Activated T-helper 1 cell treated with anti-CD3 and anti-CD28 coated beads, Interleukin-12 subunit alpha, Interleukin-12 subunit beta, Interleukin-2, Interleukin-4 antibody, amounts not matched to agents 30 ng/mL and 10 ng/mL and 1 ng/mL, durations not matched to agents 14 hours and 24 hours and 36 hours (primary cell): ENCODE measurements at places on chromosomes 12 and 14. TPM values are rescaled to one million over a fixed set of nuclear protein-coding genes. Genes with fewer than 3 reads are reported as not detected.

- H3K4me1 ChIP-seq = peaks cover 38% of the 10 kb centered on the region
- H3K27me3 ChIP-seq = peaks cover 6% of the 10 kb centered on the region
- H3K27ac ChIP-seq = no peak overlapping the region
- DNase-seq = no peak
- peaks cover 10% of the 10 kb centered on the region for H3K36me3 ChIP-seq
- no peak overlapping the region for H3K4me3 ChIP-seq
These were observed 26.2 kb downstream of the MNAT1 start for GRCh38 chr14:60760644-60761364.

DNA sequence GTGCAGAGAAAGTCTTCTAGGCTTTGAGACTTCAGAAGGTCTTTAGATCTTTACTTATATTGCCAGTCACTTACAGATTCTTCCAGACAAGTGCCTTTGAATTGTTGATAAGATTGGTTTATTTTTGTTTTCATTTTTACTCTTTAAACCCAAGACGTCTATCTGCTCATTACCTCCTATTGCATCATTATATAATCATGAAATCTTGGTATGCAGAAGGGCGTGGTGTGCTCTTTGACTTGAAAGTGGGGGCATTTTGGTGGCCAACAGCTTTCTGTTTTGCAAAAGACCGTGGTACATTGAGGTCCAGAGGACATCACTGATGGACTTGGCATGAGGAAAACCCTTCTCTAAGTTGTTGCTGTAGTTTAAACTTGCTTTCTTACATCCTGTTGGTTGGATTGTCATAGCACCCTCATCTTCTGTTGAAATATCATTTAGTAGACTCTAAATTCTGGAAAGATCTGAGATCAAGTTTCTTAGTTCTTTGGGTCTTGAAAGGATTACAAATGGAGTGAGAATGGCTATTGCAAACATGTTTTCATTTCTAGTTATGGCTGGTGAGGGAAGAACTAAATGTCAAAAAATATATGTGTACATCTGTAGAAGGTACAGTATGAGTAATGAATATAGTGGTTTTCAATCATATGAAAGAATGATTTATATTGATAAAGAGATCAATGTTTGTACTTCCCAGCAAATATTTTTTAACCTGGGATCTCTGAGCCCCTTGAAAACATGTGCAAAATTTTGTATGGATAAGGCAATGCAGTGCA, 441.8 kb downstream of the NRXN3 start:
- no peak overlapping the region for H3K4me3 ChIP-seq
- peaks cover 2% of the 10 kb centered on the region for H3K27me3 ChIP-seq
- no peak overlapping the region for H3K27ac ChIP-seq

DNA sequence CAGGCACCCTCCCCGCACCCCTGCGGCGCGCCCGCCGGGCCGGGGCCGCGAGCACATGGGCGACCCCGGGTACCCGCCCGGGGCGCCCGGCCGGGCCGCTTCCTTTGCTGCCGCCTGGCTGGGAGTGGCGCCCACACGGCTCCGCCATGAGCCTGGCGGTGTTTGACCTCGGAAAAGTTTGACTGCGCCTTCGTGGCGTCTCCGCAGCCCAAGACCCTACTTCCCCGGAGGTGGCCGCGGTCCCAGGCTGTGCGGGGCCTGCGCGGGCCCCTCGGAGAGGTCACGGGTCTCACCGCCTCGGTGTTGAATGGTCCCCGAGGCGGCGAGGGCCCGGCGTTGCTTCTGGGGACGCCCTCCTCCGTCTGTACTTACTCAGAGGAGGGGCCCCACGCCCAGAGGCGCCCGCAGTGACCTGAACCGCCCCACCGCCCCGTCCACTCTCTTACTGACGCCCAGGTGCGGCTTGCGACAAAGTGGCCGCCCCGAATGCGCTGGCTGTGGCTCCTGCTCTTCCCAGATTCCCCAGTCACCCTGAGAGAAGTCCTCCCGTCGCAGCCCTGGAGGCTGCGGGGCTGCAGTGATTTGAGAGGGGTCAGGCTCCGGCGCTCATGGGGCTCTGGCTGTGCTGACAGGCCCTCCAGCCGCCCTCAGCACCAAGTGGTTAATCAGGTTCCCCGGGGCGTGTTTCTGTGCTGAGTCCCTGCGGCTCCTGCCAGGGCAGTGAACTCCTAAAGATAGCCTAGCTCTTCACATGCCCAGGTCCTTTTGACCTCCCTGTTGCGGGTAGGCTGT, 5.8 kb downstream of the KMT5A start:
- H3K4me3 ChIP-seq = peak overlapping the region; percentile 89
- no peaks in the 10 kb centered on the region for H3K27me3 ChIP-seq
- H3K4me1 ChIP-seq = peaks cover 37% of the 10 kb centered on the region
- peak; percentile 12 for DNase-seq
- H3K27ac ChIP-seq = peak overlapping the region; percentile 71

DNA sequence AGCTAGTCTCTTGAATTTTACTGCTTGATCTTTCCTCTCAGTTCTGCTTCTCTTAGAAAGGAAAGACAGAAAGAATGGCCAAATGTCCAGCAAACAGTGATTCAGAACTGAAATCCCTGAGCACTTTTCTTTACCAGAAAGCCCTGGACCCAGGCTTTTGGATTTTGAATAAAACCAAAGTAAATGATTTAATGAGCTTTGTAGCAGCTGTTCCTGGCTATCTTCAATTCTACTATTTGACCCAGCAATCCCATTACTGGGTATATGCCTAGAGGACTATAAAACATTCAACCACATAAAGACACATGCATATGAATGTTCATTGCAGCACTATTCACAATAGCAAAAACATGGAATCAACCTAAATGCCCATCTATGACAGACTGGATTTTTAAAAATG, 187.2 kb downstream of the PRKD1 start:
- H3K27ac ChIP-seq = no peak overlapping the region
- no peak for DNase-seq
- no peaks in the 10 kb centered on the region for H3K27me3 ChIP-seq

DNA sequence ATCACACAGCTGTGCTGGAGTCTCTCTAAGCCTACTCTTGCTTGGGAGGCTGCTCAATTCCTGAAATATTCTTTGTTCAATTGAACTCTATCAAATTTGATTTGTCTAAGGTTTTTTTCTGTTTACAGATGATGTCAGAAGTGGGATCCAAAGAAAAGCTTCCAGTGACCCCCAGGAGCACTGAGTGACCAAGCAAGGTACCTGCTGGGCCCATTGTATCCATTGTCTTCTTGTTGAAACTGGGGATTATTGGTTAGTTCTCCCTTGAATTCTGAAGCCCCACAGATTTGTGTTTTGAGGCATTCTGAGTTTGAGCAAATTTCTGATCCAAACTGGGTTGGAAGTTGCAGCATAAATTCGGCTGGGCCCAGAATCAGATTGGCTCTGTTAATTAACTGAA, 64.6 kb downstream of the MYF5 start:
- H3K27me3 ChIP-seq = no peaks in the 10 kb centered on the region
- H3K4me3 ChIP-seq = no peak overlapping the region
- DNase-seq = no peak
- peaks cover 5% of the 10 kb centered on the region for H3K4me1 ChIP-seq
- H3K27ac ChIP-seq = no peak overlapping the region

DNA sequence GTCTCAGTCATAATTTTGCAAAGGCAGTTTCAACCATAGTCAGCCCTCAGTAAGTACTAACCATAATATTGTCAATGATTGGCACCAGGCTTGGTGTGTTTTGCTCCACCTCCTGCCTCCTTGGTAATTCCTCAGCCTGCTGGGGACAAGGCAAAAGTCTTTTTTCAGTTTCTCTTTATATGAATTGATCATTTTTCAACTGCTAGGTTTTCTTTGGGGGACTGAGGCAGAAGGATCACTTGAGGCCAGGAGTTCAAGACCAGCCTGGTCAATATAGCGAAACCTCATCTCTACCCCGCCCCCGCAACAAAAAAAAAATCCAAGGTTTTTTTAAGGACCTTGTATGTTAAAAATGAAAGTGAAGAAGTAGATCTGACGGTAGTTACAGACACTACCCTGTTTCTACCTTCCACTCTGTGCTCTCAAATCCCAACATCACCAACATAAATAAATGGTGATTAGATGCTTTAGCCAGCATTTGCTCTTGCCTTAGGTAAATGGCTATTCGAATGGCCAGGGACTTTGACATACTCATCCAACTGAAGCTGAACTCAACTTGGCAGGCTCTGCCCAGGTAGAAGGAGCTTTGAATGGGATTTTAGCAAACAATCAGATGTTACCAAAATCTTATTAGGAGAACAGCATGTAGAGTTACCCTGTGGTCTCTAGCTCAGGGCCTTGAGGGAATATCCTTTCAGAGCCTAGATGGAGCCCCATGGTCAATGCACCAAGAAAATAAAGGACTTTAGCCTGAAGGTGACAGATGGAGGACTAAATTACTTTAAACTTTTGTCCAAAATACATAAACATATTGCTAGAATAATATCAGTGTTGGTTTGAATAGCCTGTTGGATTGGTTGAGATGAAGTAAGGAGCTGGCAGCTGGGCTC, 126.9 kb upstream of the AMIGO2 start:
- no peak for DNase-seq
- peak overlapping the region; percentile 70 for H3K4me3 ChIP-seq
- no peaks in the 10 kb centered on the region for H3K27me3 ChIP-seq
- H3K36me3 ChIP-seq = peaks cover 58% of the 10 kb centered on the region
- peaks cover 65% of the 10 kb centered on the region for H3K4me1 ChIP-seq
- H3K27ac ChIP-seq = peak overlapping the region; percentile 85

- no peaks in the 10 kb centered on the region for H3K4me1 ChIP-seq
- H3K4me3 ChIP-seq = no peak overlapping the region
- H3K27me3 ChIP-seq = no peaks in the 10 kb centered on the region
- H3K27ac ChIP-seq = no peak overlapping the region
- H3K36me3 ChIP-seq = no peaks in the 10 kb centered on the region
- no peak for DNase-seq
These were observed 290.8 kb upstream of the NOVA1 start for GRCh38 chr14:26888592-26888991.

DNA sequence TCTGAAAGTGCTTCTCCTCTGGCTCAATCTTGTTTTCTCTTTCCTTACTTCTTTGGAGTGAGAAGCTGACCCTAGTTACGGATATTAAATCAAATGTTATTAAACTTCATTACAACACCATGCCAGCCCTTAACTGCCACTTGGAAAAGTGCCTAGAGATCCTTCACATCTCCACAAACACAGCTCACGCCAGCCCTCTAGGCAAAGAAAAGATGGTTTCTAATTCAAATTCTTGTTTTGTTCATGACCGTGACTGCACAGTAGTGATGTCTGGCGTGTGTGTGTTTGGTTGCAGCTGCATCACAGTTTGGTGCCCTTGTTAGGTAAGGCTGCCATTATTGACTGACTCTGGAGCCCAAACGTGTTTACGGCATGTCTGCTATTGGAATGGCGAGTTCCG, 113.0 kb downstream of the BEGAIN start:
- no peaks in the 10 kb centered on the region for H3K27me3 ChIP-seq
- peaks cover 9% of the 10 kb centered on the region for H3K4me1 ChIP-seq
- H3K4me3 ChIP-seq = no peak overlapping the region
- H3K27ac ChIP-seq = no peak overlapping the region
- H3K36me3 ChIP-seq = no peaks in the 10 kb centered on the region

GRCh38 chr14:61545726-61546455, 149.4 kb upstream of the HIF1A start:
- peak overlapping the region; percentile 40 for H3K27ac ChIP-seq
- no peak for DNase-seq
- peaks cover 58% of the 10 kb centered on the region for H3K36me3 ChIP-seq
- no peaks in the 10 kb centered on the region for H3K27me3 ChIP-seq
- H3K4me1 ChIP-seq = peaks cover 47% of the 10 kb centered on the region
- no peak overlapping the region for H3K4me3 ChIP-seq

GRCh38 chr14:45144658-45145057, 8.9 kb downstream of the FANCM start:
- H3K27ac ChIP-seq = peak overlapping the region; percentile 48
- no peak for DNase-seq
- H3K27me3 ChIP-seq = no peaks in the 10 kb centered on the region
- H3K36me3 ChIP-seq = peaks cover 21% of the 10 kb centered on the region
- H3K4me3 ChIP-seq = no peak overlapping the region

GRCh38 chr14:102043251-102044025, 43.4 kb downstream of the HSP90AA1 start:
- H3K36me3 ChIP-seq = peaks cover 65% of the 10 kb centered on the region
- H3K27me3 ChIP-seq = no peaks in the 10 kb centered on the region

- peaks cover 15% of the 10 kb centered on the region for H3K4me1 ChIP-seq
- no peaks in the 10 kb centered on the region for H3K36me3 ChIP-seq
- H3K27me3 ChIP-seq = no peaks in the 10 kb centered on the region
These were observed 119.8 kb upstream of the SFSWAP start for GRCh38 chr12:131591136-131591535.

DNA sequence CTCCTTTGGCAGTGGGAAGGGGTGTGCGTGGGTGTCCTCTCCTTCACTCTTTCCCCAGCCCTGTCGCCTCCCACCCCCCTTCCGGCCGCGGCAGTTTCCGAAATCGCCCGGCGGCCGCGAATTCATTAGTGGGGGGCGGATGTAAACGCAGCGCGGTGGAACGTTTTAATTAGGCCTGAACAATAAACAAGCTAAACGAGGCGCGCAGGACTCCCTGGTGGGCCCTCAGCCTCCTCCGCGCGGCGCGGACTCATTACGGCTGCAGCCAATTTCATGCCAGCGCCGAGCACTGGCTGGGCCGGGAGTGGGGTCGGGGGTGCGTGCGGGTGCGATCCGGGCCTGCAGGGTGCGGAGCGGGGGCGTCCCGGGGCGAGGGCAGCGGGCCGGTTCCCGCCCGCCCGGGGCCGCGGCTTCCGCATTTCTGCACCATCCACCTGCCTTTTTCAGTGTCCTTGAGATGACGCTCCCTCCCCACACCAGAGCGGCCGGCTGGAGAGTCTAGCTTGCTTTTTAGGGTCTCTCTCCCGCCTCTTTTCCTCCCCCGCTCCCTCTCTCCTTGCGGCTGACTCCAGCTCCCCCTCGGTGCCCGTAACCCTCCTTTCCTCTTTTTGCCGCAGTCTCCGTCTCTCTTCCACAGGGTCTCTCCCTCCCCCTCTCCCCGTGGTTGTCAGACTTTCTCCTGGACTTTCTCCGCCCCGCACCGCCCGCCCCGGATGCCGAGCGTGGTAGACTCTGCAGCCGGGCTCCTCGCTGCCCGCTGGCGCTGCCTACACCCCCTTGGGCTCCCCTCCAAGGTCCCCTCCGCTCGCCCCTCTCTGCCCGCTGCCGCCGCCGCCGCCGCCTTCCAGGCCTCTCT, at the start of gene CISTR:
CISTR (minus strand) TSS at position 644 of the 856 bp plus-strand sequence.
- H3K27ac ChIP-seq = peak within 1 kb of the TSS; percentile 24
- H3K4me3 ChIP-seq = no peak within 1 kb of the TSS
- no peaks in the 10 kb centered on the region for H3K27me3 ChIP-seq

FAM181A gene
- not detected in 2 replicates for total RNA-seq

NUAK1 gene
- total RNA-seq = 0.05 TPM in 1 of 2 replicates, not detected in the other

GZMH gene
- total RNA-seq = 35.7 and 35.9 TPM in 2 replicates

SYCP3 gene
- 0.44 TPM in 2 replicates for total RNA-seq

PZP gene
- total RNA-seq = not detected in 2 replicates

DIO2 gene
- total RNA-seq = not detected in 2 replicates

ASB2 gene
- 21.1 and 23.4 TPM in 2 replicates for total RNA-seq

PIWIL1 gene
- total RNA-seq = not detected in 2 replicates

P2RX7 gene
- total RNA-seq = 7.3 and 8.0 TPM in 2 replicates

GPR137C gene
- 0.10 and 0.34 TPM in 2 replicates for total RNA-seq

SLC15A4 gene
- total RNA-seq = 33.0 and 33.7 TPM in 2 replicates
